Putamen (tissue), 1 donor: ENCODE measurements at places on chromosomes 7 and 10.

DNA sequence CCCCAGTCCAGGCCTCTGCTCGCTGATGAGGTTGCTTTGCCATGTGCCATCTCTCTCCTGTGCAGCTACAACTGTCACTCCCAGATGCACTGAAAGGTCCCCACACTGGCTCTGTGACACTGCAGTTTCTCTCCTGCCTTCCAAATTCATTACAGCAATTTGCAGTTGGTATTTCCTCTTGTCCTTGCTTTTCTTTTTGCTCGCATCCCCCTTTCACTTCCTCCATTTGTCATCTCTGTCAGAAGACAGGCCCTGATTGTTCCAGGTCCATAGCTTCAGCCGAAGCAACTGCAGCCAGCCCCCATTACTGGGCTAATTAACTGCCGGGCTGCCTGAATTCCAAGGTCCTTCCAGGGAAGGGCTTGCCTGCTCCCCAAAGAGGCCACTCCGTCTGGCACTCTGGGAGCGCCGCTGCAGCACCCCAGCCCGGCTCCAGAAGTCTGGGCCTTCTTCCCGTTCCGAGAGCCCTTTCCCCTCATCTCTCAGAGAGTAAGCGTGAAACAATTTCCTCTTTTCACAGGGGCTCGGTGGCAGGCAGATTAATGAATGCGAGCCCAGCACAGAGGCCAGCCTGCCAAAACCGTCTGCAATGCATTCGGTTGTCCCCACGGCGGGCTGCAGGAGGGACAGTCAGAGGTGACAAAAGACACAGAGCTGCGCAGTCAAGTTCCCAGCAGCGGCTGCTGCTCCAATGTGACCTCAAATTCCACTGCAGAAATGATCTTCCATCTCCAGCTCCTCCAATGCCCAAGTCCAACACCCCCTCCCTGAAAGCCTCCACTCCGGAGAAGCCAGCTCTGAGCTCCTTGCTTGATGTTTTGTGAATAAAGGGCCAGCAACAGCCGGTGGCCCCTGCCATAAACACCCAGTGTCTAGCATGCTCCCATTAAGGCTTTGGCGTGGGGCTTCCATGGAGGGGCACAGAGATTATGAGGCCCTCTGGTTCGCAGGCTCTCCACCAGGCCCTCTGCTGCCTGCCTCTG lies 279.4 kb upstream of the HABP2 start:
- DNase-seq, result peak; percentile 58

DNA sequence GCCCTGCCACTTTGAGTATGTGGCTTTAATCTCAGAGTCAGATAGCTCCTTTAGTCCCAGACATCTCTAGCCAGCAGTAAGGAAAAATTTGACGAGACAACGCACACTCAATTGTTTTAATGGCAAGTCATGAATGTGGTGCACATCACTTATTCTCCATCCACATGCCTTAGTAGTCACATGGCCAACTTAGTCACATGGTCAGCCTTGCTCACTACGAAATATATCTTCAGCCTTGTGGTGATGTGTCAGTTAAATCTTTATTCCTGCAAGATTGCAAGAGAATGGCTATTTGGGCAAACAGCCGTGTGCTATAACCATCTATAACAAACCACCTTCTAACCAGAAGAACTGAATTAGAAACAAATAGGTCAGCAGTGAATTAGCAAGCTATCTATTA lies 871.1 kb upstream of the CELF2 start:
- no peak for DNase-seq

DNA sequence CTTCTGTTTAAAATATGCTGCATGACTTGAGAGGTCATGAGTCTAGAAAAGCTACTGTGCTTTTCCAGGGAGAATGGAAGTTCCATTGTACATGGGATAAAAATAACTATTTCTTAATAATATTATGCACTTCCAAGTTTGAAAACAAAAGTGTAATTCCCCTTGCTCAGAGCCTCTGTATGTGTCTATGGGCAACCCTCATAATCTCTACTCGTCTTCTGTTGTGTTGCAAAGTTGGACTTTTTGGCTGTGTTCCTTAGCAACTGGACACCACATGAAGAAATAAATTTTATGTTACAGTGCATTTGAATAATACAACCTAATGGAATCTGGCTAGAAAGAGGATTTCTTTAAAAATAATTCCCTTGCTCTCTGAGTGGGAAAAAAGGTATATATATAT lies 242.6 kb downstream of the TWIST1 start:
- no peak for DNase-seq

DNA sequence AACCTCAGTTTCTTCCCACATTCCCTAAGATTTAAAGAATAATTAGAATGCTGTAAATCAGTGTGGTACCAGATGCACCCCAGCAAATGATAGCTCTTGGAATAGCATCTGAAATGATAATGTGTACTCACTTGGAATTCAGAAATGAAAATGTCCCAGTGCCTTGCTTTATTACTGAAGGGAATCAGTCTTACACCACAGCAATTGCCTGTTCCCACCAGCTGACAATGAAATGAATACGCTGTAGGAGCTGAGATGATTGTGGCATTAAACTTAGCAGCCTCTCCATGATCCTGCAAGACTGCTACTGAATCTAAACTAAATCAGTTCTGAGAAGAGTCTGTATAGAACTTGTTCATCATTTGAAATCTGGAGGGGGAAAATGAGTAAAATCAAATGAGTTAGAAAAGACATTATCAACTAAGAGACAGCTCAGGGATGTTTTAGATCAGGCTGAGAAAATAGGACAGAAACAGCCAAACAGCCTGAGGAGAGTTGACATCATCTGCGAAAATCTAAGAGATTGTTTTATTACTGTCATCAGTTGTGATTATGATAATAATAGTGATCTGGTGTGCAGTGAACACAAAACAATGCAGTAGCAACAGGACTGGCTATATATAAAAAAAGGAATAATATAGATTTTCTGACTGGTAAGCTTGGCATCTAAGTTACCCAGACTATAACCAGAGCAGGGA lies 108.6 kb upstream of the SLC13A1 start:
- no peak for DNase-seq

GRCh38 chr10:36198322-36198721 lies 556.2 kb upstream of the FZD8 start:
- no peak for DNase-seq

GRCh38 chr10:78251016-78251385 lies 217.3 kb downstream of the RPS24 start:
- no peak for DNase-seq

DNA sequence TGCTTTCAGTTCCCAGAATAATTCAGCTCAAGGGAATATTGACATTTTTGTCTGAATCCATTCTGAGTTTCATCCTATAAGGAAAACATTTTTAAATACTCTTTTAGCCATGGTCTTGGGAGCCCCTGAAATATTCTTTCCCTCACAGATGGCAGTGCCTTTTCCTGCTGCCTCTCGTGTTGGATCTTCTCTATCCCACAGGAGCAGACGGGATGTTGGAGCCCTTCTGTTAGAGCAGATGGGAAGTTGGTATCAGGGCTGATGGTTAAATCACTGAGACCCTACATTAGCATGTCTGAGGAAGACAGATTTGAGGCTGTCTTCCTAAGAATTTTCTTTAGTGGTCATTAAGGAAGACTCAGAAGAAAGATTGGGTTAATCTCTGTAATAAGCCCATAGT lies 737.8 kb downstream of the LRMDA start:
- no peak for DNase-seq

GRCh38 chr7:111103678-111104274 lies 12.8 kb downstream of the LRRN3 start:
- no peak for DNase-seq

DNA sequence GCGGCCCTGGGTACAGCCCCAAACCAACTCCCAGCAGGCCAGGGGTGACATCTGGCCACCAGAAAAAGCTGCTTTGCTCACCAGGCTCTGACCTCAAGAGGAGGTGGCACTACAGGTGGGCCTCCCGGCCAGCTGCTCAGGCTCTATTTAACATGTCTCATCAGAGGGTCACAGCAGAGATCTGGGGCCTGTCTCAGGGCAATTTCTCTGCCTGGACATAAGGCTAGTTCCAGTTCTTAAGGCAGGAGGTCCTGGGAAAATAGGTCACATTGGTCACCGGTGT lies 88.6 kb downstream of the GFRA1 start:
- no peak for DNase-seq

GRCh38 chr7:8221567-8221966 lies 40.4 kb downstream of the ICA1 start:
- DNase-seq, result no peak

DNA sequence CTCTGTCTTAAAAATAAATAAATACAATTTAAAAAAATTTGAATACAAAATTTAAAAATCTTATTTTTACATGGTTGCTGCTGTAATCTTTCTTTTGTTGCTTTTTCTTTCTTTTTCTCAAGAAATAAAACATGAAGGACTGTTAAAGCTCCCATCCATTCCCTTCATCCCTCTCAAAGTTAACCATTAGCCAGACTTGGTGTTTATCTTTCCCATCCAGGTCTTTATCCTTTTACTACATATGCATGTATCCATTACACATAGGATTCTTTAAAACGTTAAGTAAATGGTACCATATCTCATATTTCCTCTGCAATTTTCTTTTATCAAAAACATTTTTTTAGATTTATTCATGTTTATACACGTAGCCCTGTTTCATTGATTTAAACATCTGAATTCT lies 70.1 kb downstream of the CREB3L2 start:
- no peak for DNase-seq
